T-helper 22 cell (primary cell): ENCODE measurements at places on chromosomes 6 and 20.

- no peak for DNase-seq
Observed at GRCh38 chr6:110738899-110739365, 76.3 kb downstream of the CDK19 start.

DNA sequence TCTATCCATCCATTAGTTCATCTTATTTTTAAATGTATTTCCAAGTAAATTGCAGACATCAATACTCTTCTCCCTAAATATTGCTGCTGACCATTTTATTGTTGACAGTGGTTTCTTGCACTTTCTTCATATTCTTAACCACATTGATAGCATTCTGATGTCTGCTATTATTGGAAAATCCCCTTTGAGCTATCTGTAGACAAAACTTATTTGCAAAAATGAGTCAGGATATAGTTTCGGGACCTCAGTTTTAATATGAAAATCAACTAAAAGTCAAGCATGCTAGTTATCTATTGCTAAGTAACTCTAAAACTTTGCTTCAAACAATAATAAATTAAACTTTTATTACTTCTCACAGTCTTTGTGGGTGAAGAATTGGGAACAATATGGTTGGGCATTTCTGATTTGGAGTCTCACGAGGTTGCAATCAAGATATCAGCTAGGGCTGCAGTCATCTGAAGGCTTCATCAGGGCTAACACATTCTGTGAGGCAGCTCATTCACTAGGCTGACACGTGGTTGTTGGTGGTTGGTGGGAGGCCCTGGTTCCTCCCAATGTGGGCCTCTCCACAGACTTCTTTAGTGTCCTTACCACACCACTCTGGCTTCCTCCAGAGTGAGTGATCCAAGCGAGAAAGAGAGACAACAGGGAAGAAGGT is 32.7 kb downstream of the CD109 start:
- no peak for DNase-seq

GRCh38 chr6:148924226-148925012 is 177.6 kb downstream of the UST start:
- no peak for DNase-seq

DNA sequence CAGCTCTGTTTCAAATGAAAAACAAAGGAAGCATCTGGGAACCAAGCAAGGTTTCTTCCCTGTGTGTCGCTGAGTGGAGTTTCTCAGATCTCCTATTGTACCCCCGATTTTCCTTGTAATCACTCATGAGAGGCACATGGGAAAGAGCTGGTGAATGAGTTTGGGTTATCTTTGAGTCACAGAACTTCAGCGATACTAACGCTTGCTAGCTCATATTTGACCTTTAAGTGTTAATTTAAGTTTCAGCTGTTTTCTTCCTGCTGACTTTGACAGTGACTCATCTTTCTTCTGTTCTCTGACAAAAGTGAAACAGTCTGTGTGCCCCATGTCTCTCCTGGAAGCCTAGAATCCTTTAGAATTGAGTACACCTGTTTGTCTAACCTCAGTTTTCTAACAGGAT is 261.1 kb upstream of the RGS17 start:
- no peak for DNase-seq

GRCh38 chr6:14120546-14120945 is 3.0 kb downstream of the CD83 start:
- no peak for DNase-seq

GRCh38 chr6:72999995-73000394 is 225.3 kb downstream of the KHDC1L start:
- DNase-seq = no peak

DNA sequence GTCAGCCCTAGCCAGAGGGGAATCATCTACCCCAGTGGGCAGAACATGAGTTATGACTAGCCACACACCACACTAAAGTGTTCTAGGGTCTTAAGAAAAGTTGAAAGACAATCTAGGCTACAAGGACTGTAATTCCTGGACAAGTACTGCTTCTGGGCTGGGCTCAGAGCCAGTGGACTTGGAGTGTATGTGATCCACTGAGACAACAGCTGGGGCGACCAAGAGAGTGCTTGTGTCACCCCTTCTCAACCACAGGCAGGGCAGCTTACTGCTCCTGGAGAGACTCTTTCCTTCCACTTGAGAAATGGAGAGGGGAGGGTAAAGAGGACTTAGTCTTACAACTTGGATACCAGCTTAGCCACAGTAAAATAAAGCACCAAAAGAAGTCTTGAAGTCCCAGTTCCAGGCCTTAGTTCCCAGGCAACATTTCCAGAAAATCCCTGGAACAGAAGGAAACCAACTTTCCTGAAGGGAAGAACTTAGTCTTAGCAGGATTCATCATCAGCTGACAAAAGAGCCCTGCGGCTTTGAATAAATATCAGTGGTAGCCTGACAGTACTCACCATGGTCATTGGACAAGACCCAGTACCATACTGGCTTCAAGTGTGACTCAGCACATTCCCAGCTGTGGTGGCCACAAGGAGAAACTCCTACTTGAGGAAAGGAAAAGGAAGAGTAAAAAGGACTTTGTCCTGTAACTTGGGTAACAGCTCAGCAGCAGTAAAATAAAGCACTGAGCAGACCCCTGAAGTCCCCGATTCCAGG is 355.1 kb upstream of the ADGRB3 start:
- no peak for DNase-seq

DNA sequence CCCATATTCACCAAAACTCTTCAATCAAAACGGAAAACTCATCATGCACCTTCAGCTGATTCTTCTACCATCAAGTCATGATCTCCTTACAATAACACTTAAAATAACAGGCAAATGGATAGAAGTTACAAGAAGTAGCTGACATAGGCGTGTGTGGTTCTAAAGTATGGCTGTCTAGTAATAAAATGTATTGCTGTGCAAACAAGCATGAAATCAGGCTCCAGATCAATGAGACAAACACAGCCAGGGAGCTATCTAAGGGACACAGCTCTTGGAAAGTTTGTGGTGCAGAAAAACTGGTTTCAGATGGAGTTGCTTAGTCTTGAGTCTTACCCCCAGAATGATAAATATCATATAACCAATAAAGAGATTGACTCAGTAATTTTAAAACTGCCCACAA is 434.8 kb upstream of the NOX3 start:
- DNase-seq = no peak

DNA sequence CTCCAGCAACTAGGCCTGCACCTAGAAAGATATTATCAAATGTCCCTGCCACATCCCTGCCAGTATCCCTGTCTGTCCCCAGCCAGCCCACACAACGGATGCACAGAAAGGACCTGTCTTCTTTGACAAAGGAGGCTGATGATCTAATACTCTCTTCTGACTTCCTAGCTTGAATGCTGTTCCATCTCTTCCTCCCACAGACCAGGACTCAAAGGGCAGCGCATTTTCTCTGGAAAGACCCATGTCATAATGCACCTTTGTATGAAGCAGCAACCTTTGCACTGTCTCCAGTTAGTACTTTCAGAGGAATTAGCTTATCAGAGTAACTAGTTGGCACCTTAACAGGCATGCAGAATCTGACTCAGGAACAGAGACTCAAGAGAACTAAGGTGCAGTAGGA is 53.3 kb upstream of the TAF8 start:
- no peak for DNase-seq

DNA sequence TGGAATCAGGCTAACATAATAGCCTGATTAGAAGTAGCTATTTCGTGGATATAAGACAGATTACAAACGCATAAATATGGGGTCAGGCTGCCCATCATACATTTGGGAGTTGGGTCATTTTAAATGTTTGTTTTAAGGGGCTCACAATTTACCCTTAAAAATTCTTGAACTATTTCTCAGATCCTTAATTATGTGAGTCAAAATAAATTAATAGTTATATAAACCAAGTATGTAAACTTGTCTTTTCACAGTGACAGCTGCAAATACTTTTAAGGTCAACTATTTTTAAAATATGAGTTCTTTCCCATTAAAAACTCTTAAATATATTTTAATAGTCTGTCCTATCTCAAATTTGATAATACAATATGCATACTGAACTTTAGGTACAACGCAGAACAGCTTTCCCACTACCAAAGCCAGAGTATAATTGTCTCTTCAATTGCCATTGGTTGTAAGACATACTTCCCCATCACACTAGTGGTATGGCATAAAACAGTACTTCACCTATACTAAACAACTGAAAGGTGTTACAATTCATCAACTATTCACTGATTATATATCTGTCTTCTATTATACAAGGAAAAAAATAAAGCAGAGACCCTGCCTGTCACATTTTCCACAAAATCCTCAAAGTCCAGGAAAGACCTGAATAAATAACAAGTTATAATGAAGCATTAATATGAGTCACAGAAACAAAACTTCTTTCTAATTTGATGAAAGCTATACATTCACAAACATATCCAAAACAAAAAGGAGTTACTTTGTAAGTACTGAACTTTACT is 80.8 kb upstream of the COL21A1 start:
- no peak for DNase-seq

DNA sequence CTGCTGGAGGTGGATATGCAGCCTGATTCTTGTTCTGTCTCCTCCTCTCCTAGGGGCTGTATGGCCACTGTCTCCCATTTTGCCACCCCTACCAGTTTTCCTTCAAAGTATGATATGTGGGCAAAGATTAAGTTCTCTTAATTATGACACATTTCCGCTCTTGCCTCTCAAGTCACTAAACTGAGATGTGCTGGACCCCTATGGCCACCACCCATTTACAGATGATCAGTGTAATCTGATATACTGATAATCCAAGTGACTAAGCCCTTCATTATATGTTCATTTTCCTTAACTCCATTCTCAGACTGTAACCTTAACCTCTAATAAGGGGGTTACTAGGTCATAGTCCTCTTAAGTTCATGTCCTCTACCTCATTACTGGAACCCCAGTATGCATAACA is 711 bp upstream of the C20orf141 start:
- DNase-seq = no peak

DNA sequence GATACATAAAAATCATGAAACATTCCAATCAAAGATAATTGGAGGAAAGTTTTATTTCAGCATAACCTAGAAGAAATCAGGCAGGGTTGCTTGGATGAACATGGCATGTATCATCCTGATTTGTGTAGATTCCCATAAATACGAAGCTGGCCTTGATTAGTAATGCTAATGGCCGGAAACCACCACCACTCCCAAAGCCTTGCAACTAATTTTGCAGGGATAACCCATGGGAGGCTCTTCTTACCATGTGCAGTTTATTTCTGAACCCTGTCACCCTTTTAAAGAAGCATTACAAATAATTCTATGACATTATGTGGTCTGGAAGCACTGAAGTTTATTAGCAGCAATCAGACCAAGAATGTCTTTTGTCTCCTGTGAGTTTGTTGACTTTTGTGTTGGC is 80.8 kb downstream of the AIG1 start:
- no peak for DNase-seq

DNA sequence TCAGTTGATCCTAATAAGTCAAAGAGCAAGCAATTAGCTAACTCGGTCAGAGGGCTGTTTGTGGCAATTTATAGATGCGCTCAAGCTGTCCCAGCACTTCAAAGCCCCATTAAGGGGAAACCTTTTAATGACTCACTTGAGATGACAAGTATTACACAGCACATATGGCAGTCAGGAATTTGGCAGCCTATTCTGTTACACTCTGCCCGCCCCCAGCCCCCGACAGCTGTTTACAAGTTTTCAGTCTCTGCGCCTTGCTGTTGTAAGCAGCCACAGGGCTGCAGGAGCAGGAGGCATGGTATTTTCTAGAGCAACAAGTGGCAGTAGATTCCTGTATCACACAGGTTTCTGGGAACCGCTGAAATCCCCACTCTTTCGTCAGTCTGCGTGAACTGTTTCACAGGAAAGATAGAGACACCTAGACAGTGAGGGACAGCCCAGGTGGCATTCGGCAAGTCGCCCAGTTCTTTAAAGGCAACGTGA is 263.0 kb downstream of the FOXC1 start:
- DNase-seq = no peak

DNA sequence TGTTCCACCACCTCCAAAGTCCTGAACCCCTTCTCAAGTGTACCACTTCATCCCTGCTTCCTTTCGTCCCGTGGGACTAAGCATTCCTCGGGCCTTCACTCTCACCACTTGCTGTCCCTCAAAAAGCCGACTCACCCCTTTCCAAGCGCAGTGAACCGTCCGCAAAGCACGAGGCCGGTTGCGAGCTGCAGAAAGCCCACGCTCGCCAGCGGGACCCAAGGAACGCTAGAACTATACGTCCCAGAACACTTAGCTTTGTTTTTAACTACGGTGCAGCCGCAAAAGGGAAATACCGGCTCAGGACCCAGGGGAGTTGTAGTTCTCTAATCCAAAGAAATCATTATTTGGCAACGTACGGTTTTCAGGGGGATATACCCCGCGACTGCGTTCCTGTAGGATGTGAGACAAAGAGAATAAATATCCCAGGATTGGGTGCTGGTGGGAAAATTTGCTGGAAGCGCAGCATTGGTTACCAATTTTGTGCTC is 416 bp upstream of the POLR1H start:
- DNase-seq = no peak

DNA sequence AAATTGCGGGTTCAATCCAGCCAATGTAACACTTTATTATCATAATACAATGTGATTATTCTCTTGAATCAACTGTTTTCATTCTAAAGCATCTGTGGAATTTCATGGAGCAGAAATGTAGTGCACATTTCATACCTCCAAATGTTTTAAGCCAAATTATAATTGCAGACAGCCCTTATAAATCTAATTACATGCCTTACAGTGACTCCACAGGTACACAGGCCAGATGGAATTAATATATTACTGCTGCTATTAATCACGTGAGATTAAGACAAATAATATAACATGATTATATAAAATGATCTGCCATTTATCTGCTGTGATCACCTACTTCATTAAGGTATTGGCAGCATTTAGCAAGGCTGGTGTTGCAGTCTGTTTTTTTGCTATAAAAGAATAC is 9.7 kb upstream of the ECI2 start:
- no peak for DNase-seq

GRCh38 chr6:91611190-91611589 is 1024.3 kb upstream of the MAP3K7 start:
- no peak for DNase-seq

GRCh38 chr6:30615219-30615957 is 1.7 kb downstream of the PPP1R10 start:
- no peak for DNase-seq

DNA sequence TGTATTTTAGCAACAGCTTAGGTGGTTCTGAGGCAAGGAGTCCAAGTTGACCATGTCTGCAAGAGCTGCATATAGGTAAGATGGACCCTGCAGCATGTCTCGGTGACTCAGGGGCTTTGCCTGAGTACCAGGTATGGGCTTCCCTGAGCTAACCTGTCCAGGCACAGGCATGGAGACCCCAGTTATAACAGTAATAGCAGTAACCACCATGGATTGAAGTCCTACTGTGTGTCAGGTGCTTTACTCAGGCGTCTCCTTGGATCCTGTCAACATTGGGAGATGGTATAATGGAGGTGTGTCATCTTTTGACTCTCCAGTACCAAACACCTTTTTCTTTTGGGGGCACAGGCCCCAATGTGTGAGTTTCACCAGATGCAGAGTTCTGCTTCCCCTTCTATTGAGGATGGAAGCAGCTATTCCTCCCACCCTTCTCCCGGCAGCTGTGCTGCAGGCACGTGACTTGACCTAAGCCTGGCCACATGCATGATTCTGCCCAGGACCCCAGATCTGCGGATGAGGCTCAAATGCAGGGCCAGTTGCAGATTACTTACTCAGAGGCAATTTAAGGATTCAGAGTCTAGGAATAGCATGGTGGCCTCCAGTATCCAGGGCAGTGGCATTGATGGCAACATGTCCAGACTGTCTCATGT is 13.8 kb downstream of the TREM1 start:
- no peak for DNase-seq
